Brain pericyte (primary cell): ENCODE measurements at places on chromosomes 3 and 15.

- no peak for DNase-seq
These were observed 20.9 kb downstream of the PSTPIP1 start for GRCh38 chr15:77015646-77016320.

DNA sequence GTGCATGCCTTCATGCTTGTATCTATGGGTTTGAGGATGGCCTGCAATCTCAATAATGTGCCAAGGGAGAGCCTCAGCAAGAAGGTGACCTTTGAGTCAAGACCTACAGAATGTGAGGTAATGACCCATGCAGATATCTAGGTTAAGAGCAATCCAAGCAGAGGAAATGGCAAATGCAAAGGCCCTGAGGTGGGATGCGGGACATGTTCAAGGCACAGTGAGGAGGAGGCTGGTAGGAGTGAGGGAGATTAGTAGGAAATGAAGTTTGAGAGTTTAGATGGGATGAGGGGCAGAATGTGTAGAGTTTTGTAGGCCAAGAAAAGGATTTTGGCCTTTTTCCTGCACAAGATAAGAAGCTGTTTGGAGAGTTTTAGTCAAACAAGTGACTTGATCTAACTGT, 4.7 kb upstream of the MAP2K5 start:
- no peak for DNase-seq

GRCh38 chr3:179981646-179982045, 55.1 kb downstream of the PEX5L start:
- no peak for DNase-seq

DNA sequence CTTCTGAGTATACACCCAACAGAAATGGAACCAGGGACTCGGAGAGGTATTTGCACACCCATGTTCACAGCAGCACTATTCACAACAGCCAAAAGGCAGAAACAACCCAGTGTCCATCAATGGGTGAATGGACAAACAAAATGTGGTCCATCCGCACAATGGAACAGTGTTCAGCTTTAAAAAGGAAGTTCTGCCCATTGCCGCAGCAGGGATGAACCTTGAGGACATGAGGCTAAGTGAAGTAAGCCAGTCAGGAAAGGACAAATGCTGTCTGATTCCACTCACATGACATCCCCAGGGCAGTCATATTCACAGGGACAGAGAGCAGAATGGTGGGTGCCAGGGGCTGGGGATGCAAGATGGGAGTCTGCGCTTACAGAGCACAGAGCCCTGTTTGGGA, 7.5 kb downstream of the IQSEC1 start:
- DNase-seq = no peak

DNA sequence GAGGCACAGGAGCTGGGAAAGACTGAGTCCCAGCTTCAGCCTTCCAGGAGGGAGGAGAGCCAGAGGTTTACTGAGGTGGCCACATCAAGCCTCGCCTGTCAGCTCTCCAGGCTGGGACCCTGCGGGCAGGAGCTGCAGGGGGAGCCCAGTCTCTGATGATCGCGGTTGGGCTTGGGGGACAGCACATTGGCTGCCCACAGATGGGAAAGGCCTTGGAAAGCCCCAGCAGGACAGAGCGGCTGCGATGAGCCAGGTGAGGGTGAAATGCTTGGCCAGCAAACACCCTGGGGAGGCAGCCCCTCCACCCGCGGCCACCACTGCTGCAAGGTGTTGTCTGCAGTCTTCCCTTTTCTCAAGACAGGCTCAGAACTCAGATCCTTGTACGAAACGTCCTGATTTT, 31.2 kb downstream of the SEC61A1 start:
- no peak for DNase-seq

- DNase-seq = no peak
These were observed 16.1 kb downstream of the CACNA1D start for GRCh38 chr3:53510508-53510907.

GRCh38 chr3:197847866-197848401, 56.9 kb downstream of the LRCH3 start:
- DNase-seq = no peak

- DNase-seq = peak; percentile 68
These were observed 186.5 kb upstream of the GAP43 start for GRCh38 chr3:115436767-115437301.

DNA sequence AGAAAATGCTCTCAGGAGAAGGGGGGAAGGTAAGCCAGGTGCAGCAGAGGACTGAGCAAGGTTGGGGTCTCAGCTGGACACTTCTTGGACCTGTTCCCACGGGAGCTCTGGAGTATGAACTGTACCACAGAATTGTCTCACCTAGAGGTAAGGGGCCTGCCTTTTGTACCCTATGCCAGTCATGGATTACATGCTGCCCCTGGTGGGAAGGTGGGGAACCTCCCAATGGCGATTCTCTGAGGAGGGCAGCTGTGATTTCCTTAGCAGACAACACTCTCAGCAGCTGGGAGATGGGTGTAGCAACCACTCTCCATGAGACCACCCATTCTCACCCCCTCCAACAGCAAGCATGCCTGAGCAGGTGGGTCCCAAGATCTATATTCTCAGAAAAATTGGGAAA, 329.4 kb upstream of the CTNNB1 start:
- no peak for DNase-seq

DNA sequence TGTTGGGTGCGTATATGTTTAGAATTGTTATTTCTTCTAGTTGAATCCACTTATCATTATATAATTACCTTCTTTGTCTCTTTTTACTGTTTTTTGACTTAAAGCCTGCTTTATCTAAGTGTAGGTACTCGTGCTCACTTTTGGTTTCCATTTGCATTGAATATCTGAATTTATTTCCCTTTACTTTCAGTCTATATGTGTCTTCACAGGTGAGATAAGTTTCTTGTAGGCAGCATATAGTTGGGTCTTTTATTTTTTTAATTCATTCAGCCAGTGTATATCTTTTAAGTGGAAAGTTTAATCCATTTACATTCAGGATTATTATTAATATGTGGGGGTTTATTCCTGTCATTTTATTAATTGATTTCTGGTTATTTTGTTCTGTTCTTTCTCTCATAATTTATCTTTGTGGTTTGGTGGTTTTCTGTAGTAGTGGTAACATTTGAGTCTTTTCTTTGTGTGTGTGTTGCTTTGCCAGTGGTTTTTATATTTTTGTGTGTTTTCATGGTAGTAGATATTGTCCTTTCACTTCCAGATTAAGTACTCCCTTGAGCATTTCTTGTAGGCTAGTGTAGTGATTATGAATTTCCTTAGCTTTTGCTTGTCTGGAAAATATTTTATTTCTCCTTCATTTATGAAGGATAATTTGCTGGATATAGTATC, 27.3 kb downstream of the STT3B start:
- no peak for DNase-seq

- DNase-seq = no peak
These were observed 5.8 kb downstream of the HEXA start for GRCh38 chr15:72369964-72370363.

- no peak for DNase-seq
These were observed 75.0 kb downstream of the AAGAB start for GRCh38 chr15:67179411-67179995.

DNA sequence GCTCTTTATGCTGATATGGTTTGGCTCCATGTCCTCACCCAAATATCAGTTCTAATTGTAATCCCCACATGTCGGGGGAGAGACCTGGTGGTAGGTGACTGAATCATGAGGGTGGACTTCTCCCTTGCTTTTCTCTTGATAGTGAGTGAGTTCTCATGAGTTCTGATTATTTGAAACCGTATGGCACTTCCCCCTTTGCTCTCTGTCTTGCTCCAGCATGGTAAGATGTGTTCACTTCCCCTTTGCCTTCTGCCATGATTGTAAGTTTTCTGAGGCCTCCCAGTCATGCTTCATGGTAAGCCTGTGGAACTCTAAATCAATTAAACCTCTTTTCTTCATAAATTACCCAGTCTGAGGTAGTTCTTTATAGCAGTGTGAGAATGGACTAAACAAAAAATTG, 107.6 kb downstream of the IMPG2 start:
- no peak for DNase-seq

- DNase-seq = no peak
These were observed 541.2 kb downstream of the RBMS3 start for GRCh38 chr3:29822071-29822470.

- no peak for DNase-seq
These were observed 23.9 kb downstream of the ITPR1 start for GRCh38 chr3:4517093-4517492.

- no peak for DNase-seq
These were observed 1034.1 kb downstream of the MCTP2 start for GRCh38 chr15:95265419-95265997.

GRCh38 chr3:105436687-105437086, 70.0 kb downstream of the ALCAM start:
- DNase-seq = no peak

GRCh38 chr3:15327941-15328340, 4.4 kb downstream of the SH3BP5 start:
- DNase-seq = no peak

DNA sequence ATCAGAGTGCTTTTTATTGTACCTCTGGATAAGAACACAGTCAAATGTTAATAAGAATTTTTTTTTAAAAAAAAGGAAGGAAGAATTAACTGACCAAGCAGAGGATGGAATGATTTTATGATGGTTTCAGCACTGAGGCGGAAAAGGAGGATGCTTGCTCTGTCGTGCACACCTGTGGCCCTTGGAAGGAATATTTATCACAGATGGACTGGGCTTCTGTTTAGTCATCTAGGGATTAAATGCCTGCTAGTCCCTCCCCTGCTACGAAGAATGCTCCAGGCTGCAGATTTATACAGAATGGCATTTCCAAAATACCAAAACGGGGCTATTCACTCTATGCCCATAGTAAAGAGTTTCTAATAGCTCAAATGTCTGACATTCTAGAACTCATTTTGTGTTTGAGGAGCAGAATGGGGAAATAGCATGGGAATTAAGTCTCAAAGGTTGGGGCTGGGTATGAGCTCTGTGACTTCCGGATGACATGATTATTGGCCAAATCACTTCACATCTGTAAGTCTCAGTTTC, 92.8 kb upstream of the BCL6 start:
- no peak for DNase-seq

DNA sequence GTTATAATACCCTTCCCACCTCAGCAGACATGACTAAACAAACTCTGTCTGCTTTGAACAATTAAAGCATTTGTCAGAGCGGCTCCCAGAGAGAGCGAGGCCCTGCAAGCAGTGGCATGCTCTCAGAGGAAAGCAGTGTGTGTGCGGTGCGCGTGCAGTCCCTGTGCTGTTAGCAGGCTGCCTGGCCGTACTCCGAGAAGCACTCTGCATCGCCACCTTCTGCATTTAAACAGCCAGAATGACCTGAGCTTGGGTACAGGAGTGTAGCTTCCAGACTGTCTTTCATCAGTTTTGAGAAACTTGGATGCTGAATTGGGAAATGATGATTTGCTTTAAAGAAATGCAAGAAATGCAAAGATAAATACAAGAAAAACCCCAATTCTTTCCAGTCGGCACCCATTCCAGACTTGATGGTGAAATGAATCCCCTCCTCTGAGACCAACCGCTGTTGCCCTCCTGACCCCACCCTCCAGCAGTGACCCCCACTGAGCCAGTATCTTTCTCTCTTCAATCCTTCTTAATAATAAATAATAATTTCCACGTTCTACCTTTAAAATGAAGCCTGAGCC, 113.5 kb downstream of the VGLL4 start:
- DNase-seq = peak; percentile 91

DNA sequence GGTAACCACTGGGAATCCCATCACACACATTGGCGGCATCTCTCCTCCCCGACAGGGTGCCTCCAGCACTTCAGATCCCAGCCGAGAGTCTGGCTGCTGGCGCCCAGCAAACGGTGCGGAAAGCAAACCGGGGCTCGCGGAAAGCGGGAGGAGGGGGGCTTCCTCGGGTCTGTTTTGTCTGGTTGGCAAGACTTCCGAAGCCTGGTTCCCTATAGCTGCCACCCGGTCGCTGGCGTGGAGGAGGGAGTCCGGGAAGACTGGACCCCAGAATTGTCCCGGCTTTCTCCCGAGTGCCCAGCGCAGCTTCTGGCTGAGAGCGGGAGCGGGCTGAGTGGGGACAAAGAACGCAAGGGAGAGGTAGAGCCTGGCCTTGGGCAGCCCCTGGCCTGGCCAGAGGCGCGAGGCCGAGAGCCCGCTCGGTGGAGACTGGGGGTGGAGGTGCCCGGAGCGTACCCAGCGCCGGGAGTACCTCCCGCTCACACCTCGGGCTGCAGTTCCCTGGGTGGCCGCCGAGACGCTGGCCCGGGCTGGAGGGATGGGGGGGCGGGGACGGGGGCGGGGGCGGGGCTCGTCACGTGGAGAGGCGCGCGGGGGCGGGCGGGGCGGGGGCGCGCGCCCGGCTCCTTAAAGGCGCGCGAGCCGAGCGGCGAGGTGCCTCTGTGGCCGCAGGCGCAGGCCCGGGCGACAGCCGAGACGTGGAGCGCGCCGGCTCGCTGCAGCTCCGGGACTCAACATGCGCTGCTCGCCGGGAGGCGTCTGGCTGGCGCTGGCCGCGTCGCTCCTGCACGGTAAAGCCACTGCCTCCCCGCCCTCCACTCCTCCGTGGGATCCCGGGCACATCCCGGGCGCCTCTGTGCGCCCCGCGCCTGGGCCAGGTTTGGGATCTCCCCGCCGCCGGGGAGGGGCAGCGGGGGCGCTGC, at the start of gene CHRNA7:
CHRNA7 (plus strand) TSS at position 654 of the 920 bp plus-strand sequence; CDS start at position 734, 80 bp downstream.
- DNase-seq = no peak

DNA sequence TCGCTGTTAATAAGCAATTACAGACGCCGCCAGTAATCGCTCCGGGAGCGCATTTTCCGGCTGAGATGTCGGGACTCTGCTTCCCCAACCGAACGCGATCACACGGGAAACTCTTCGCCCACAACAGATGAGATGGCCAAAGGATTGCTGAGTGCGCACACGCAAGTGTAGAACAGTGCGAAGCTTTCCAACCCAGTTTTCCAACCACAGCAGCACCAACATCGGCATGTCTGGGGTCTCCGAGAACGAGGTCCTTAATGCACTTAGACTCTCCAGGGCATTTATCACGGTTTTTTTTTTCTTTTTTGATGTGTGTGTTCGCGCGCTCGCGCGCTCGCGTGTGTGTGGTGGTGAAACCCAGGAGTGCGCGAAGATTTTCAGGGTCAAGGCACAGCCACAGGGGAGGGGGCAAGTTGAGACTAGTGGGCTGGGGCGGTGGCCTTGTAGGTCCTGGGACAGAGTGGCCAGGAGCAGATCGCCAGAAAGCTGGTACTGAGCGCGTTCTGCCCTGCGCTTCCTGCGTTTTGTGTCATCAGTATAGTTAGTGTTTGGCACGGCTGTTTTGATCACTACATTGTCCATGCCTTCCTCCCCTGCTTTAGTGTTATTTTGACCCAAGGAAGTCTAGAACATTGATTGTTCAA, 1.8 kb upstream of the EOMES start:
- DNase-seq = no peak

DNA sequence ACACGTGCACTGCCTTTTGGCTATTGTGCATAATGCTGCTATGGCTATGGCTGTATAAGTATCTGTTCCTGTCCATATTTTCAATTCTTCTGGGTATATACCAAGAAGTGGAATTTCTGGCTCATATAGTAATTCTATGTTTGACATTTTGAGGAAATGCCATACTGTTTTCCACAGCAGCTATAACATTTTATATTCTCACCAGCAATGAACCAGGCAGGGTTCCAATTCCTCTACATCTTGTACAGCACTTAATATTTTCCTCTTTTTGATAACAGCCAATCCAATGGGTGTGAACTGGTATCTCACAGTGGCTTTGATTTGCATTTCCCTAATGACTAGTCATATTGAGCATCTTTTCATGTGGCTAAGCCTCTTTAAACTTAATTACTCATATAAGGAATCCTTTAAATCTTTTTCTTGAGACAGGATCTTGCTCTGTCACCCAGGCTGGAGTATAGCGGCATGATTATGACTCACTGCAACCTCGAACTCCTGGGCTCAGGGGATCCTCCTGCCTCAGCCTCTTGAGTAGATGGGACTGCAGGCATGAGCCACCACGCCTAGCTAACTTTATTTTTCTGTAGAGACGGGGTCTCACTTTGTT, 38.1 kb upstream of the IGDCC4 start:
- no peak for DNase-seq

- DNase-seq = no peak
These were observed 50.9 kb downstream of the TMEM44 start for GRCh38 chr3:194582196-194582905.
